ENCODE measurements at places on chromosomes 12 and 14.

GRCh38 chr14:34981743-34982420, 910 bp upstream of the SRP54 start:
- peak; percentile 64 for DNase-seq

DNA sequence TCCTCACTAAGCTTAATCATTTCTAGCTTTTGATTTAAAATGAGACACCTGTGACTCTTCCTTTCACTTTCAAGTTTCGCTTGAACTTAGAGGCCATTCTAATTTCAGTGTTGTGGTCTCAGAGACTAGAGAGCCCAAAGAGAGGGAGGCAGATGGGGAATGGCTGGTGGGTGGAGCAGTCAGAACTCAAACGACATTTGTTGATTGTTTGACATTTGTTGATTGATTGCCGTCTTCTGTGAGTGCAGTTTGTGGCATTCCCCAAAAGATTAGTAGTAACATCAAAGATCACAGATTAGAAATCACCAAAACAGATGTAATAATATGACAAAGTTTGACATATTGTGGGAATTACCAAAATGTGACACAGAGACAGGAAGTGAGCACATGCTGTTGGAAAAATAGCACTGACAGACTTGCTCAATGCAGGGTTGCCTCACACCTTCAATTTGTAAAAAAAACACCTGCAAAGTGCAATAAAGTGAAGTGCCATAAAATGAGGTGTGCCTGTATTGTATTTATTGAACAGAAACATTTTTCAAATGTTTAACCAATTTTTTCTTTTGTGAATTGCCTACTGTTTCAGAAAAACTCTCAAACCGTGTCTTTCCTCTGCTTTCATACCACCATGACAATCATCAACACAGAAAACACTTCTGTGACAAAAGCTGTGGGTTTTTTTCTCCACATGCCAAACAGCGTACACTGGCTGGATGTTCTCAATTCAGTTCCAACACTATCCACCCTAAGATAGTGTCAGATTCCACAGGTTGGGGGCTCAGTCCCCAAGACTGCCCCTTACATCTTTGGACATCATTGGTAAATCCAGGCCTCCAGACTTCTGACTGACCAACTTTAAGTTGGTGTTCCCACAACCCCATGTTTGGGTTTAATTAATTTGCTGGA, 376.3 kb upstream of the RGS6 start:
- DNase-seq = peak; percentile 87

- no peak for DNase-seq
Measured at GRCh38 chr14:94542811-94543440, 18.3 kb upstream of the SERPINA4 start.

- no peak for DNase-seq
Measured at GRCh38 chr12:11535127-11535526, 114.3 kb upstream of the ETV6 start.

- no peak for DNase-seq
Measured at GRCh38 chr12:43289426-43289801, 262.6 kb downstream of the ADAMTS20 start.

DNA sequence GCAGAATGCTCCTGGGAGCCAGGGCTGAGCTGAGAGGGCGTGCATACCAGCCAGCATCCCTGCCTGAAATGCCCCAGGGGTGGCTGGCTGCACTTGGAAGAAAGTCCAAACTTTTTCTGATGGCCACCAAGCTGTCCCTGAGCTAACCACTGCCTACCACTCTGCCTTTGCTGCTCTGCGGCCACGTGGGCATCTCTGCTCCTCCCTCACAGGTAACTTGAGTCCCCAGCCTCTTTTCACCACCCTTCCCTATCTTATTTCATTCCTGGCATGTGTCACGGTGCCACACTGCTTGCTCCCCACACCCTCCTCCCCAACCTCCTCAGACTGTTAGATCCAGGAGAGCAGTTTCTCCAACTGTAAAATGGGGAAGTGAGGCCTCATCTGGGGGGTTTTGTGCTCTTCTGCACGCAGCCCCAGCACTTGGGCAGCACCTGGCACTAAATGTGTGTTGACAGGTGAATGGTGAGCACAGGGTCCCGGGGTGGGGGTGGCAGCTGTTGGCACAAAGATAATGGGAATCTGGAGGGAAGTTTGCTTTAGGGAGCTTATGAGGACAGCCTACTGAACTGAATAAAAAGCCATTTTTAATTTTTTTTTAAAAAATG, 113.0 kb downstream of the GLT1D1 start:
- no peak for DNase-seq

- no peak for DNase-seq
Measured at GRCh38 chr12:67442347-67442841, 173.2 kb downstream of the CAND1 start.

- DNase-seq = no peak
Measured at GRCh38 chr12:67893022-67893580, 96.1 kb upstream of the IFNG-AS1 start.

DNA sequence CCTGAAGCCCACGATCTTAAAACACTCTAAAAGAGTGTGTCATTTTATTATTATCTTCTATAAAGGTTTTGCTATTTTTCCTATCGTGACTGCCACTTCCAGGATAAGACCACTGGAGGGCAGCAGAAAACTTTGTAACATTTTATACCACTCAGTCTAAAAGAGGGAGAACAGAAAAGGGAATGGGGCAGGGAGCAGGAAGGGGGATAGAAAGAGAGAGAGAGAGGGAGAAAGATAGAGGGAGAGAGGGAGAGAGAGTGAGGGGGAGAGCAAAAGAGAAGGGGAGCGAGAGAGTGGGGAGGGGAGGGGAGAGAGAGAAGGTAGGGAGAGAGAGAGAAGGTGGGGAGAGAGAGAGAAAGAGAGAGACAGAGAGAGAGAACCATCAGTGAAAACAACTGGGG, 2.0 kb upstream of the ART4 start:
- DNase-seq = peak; percentile 65

DNA sequence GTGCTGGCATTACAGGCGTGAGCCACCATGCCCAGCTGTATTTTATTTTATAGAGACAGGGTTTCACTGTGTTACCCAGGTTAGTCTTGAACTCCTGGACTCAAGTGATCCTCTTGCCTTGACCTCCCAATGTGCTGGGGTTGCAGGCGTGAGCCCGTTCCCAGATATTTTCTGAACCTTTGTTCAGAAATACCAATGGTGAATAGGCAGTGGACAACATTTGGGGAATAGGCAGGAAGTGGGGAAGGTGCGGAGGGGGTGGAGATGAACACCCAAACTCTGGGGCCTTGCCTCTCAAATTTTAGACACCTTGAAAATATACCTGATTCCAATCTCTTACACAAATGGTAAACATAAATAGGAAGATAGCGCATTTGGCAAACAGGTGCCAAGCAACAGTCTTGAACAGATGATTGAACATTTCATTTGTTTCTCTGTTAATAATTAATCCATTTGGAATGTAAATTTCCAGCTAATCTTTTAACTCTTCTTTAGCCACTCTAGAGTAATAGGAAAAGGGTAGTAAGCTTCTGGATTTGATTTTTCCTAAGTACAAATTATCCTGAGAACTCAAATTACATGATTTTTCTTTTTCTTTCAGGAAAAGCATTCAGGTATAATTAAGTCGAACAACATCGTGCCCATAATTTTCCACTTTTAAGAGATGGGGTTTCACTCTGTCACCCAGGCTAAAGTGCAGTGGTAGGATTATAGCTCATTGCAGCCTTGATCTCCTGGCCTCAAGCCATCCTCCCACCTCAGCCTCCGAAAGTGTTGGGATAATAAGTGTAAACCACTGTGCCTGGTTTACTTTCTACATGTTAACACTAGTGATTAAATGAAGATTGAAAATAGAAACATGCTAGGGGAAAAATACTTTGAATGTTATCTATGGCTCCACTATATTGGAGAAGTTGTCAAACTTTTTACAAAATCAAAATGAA, 22.9 kb upstream of the RNF34 start:
- DNase-seq = no peak

GRCh38 chr12:125573271-125573670, 508.0 kb downstream of the AACS start:
- no peak for DNase-seq

DNA sequence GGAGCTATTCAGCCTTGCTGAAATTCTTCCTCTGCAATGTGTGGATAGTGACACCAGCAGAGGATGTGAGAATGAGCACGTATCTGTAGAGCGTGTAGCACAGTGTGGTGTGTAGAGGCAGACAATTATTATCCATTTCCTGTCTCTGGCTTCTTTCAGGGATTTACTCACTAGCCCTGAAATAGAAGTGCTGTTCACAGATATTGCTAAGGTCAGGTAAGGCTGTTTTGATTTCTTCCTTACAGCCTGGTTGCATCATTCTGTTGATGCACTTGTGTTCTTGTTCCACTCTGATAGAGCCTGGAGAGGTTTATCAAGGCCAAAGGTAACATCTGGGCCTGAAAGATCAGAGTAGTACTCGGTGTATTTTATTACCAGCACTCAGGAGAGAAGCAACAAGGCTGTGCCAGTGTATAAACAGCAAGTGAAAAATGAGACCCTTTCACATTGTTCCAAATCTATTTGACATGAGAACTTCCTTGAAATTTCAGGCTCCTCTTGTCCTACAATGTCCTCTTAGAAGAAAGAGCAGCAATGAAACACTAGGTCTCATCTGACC, 16.7 kb downstream of the ARG2 start:
- peak; percentile 17 for DNase-seq

GRCh38 chr14:96189281-96189711, 15.3 kb upstream of the BDKRB2 start:
- DNase-seq = no peak

- no peak for DNase-seq
Measured at GRCh38 chr12:2266666-2267620, 214.2 kb downstream of the CACNA1C start.

DNA sequence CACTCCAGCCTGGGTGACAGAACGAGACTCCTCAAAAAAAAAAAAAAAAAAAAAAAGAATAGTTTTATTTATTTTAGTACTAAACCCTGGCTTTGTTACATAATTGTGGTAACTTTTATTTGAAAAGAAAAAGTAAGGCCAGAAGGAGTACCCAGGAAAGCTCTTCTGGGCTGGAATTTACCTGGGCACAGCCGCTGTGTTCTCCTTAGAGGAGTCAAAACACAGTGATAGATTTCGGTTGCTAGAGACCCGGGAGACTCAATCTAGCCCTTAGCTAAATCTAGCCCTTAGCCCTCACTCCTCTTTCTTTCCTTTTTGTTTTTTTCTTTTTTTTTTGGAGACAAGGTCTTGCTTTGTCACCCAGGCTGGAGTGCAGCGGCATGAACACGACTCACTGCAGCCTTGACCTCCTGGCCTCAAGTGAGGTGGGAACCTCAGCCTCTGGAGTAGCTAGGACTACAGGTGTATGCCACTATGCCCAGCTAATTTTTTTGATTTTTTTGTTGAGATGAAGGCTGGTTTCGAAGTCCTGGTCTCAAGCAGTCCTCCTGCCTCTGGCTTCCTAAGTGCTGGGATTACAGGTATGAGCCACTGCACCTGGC, 49.7 kb downstream of the SYNE2 start:
- DNase-seq = no peak

DNA sequence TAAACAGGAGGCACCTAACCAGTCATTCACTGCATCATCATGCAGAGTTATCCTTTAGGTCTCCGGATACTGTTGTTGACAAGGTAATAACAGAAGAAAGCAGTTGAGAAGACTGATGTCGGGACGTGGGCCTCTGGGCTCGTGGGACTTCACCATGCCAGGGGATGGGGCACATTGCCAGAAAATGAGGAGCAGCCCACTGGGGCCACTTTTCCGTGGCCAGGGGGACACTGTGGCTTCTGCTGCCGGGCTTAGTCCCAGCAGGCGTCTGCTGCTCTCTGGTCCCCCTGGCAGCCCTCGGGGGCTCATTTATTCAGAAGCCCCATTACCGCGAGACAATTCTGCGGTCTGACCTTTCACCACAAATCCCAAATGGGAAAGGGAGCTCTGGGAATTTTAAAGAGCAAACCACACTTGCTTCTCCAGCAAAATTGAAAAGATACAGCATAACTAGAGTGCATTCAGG, 201.2 kb downstream of the DAD1 start:
- DNase-seq = no peak

DNA sequence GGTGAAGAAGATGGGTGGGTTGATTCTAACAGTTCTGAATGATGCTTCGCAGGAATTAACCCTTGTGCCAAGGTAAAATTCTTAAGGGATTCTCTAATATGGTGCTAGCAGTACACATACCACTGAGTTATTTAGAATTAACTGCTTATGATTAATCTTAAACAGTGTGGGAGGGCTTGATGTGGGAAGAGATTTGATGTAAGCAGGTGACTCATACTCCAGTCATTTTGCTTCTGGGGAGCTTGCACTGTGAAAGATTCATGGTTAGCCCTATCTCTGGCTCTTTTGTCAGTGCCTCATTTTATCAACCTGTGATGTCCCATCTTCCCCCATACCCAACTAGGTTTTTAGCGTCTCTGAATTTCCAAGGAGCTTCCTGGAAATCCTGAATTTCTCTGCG, 83.8 kb downstream of the NRXN3 start:
- DNase-seq = peak; percentile 14

DNA sequence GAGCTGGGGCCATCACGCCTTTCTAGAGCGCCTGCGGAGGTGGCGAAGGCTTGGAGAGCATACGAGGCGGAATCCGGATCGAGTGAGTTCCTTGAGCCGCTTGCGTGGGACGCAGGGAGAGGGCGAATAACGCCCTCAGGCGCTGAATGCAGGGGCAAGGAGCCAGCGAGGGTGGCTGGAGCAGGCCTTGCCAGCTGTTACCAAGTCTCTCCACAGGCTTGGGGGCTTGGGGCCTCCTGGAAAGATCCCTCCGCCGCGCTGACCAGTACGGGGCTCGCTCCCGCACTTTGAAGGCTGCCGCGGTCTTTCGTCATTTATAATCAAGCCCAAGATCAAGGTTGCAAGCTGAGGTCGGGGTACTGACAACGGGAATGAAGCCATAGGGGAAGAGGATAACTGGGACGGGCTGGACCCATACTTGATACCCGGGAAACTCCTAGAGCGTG, 1.2 kb downstream of the FLRT2 start:
- DNase-seq = no peak

DNA sequence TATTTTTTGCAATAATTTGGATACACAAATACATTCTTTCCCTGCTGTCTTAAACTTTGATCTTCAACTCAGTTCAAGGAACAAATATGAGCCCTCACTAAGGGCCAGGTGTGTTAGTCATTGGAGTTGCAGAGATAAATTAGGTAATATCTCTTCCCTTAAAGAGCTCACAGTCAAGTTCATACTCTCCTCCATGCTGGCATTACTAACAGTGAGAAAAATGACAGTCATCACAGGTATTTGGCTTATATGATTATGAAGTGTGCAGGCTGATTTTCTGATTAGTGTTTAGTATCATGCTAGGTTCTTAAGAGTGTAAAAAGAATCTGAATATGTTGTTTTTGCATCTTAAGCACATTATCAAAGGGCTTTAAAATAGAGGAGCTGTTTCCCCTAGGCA, 594.7 kb downstream of the CCER1 start:
- DNase-seq = no peak

DNA sequence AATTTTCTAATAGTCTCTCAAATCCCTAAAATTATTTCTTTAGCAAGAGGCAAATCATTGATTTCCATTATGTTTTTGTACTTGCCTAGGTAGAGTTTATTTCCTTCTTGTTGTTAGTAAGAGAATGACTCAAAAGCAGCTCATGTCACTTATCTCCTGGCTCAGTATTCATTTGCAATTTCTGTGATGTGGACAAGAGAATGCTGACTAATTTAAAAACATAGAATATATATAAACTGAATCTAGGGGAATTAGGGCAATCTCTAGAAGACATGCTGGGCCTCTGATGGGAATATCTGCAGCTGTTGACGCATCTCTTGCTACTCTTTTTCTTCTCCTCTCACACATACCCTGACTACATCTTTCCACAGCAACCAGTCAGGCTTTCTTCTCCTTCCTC, 130.8 kb upstream of the PRKD1 start:
- no peak for DNase-seq

All from activated CD8-positive, alpha-beta T cell treated with anti-CD3 and anti-CD28 coated beads for 36 hours (primary cell).